GM12865 (cell line): ENCODE measurements at places on chromosomes 2 and 18.

DNA sequence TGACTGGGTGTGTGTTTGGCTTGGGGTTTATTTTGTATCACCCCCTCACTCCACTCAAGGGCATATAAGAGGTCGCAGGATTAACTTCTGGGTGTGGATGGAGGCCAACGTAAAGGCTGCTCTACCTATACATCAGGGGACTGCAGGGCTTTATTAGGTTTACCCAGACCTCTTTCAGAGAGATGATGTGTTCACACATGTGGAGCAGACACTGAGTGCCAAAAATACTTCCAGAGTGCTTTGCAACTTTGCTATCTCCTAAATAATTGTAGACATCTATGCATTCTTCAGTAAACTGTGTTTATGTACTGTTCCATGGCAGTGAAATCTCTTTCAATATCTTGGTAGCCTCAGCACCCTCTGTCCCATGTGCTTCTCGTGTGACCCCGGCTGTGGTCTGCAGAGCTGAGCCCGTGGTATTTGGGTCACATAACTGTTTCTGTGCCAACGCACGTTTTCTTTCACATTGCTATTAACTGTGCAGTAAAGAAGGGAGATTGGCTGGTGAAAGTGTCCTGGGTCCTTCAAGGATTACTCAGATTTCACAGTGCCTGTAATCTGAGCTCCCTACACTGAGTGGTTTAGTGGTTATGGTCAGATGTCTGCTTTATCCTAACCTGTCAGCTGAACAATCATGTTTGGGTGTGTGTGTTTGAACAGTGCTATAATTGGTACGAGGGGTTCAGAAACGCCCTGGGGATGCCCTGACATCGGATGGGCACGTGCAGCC is 208.1 kb downstream of the VAPA start:
- no peak for DNase-seq

- DNase-seq, result no peak
Measured at GRCh38 chr2:71536226-71536671, 82.9 kb downstream of the DYSF start.

DNA sequence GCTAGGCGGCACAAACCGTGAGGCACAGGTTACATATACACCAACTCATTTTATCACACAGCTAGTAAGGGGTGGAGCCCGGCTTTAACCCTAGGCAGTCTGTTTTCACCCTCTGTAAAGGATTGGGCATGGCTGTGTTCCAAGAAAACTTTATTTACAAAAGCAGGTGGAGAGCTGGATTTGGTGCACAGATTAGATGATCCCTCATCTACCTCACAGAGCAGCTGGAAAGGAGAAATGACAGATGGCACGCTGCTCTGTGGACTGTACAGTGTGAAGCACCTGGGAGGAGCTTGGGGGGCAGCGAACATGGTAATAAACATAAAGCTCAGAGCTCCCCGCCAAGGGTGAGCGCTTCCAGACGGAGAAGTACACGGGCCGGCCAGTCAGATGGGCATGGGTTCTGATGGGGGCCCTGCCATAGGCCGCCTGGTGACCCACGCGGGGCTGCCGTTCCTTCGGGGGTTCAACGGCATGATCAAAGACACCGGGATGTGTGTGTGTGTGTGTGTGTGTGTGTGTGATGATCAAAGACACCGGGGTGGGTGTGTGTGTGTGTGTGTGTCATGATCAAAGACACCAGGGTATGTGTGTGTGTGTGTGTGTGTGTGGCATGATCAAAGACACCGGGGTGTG is 862 bp upstream of the TMEM177 start:
- no peak for DNase-seq

DNA sequence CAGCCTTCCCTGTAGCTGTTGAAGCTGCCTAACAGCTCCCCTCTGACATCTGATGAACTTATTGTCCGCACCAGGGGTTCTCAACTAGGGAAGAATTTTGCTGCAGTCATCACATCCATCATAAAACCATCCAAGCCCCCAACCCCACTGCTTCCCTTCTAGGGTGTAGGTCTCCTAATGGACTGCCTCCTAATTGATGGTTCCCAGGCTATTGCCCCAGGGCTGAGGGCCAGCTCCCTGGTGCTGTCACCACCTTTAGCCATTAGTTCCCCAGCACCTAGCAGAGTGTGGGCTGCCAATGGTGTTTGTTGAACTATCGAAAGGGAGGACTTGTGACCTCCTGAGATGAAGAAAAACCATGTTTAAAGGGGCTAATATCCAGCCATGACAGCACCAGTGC is 125.9 kb downstream of the NCKAP5 start:
- no peak for DNase-seq
